ENCODE measurements at places on chromosomes 1 and 21.
A peak's percentile ranks its signal among the peaks of the same experiment; 100 is the strongest.

GRCh38 chr1:238927899-238928298, 458.5 kb upstream of the CHRM3 start:
- no peak for DNase-seq

- DNase-seq = no peak
Observed at GRCh38 chr1:223664106-223664505, 1.4 kb downstream of the CAPN8 start.

DNA sequence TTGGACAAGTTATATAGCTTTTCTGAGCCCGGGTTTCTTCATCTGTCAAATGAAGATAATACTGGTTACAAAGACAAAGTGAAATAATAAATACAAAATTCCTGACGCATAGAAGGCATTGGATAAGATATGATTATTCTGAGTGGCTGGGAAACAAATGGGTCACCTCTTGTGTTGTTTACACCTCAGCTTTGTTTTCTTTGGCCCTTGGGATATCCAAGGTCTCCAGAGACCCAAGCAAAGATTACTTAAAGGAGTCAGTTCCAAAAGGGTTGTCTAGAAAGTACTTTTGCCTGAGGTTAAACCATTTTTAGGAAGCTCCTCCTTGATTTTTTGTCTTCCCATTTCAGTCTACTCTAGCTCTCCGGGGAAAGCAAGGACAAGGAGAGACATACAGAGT, 9.7 kb downstream of the KHDRBS1 start:
- no peak for DNase-seq

DNA sequence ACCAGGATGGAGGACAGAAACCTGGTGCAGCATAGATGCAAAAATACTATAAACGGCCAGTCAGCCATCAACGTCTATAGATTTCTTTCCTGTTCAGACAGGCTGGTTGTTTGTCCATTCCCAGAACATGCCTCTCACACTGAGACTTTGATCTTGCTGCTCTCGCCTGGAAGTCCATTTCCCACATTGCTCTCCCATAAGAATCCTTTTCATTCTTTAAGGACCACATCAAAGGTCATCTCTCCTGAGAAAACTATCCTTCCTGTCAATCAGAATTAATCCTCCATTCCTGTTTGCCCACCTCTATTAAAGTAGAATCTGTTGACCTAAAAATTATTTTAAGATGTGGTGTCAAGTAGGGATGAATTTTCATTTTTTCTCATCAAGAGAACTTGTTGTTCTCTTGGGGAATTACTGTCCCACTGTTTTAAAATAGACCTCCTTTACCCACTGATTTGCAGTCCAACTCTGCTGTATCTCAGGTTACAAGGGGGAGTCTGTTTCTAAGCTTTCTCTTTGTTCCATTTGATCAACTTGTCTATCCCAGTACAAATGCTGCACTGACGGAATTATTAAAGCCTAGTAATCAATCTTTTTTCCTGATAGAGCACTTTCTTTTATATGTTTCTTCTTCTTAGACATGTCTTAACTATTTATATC, 172.7 kb downstream of the PATJ start:
- no peak for DNase-seq

GRCh38 chr1:10888291-10888690, 91.8 kb upstream of the CASZ1 start:
- no peak for DNase-seq

DNA sequence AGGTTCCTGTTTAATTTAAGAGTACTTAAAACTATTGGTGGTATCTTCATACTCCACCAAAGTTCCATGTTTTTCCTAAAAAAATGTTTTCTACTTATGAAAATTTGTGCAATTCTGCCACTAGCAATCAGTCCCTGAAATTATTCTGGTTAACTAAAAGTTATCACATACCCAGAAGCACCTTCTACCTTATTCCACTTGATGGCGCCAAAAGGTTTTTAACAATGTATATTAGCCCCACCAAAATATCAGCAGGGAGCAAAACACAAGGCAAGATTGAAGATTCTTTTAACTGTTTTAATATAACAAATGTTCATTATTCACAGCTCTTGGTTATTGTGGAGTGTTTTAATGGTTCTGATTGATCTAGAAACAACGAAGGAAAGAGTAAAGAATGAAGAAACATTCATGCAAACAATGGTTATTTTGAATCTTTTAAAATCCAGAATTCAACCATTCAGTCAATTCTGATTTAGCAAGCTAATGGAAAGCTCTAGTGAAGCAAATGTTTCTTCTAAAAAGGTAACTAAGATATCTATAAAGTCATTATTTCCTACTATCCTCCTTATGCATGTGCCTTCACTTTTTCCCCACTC, 67.2 kb downstream of the TTLL7 start:
- DNase-seq = peak; percentile 18

GRCh38 chr1:46807046-46807972, 8.5 kb downstream of the CYP4B1 start:
- no peak for DNase-seq

- no peak for DNase-seq
Observed at GRCh38 chr1:119006406-119007279, 18.5 kb upstream of the TBX15 start.

DNA sequence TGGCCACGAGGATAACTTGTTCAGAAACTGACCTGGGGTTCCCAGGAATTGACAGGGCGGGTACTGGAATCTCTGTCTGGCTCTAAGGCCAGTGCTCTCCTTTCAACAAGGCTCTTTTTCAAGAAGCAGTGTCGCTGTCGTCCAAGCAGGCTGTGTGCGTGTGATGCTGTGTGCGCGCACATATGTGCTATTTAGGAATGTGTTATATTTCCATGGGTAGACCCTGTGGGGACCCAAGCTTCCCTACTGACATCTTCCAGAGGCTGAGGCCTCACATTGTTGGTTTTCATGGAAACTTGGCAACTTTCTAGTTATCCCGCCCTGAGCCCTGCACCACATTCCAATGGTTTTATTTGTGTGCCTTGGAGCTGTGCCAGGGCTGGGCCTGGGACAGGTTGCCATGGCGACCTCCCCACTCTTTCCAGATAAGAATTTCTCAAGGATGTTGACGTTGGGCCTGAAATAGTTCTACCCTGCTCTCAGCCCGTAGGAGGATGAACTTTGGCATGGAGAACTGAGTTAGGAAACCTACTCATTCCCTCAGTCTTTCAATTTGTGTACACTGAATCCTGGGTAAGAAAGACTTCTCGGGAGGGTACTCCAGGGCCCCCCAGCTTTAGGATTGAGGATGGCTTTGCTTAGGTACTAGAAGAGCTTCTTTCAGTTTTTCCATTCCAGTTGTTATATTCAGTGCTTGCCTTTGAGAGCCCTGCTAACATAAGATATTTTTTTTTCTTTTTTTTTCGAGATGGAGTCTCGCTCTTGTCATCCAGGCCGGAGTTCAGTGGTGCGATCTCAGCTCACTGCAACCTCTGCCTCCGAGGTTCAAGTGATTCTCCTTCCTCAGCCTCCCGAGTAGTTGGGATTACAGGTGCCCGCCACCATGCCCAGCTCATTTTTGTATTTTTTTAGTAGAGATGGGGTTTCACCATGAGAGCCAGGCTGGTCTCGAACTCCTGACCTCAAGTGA, 38.8 kb upstream of the SRSF10 start:
- DNase-seq = peak; percentile 96

- DNase-seq = no peak
Observed at GRCh38 chr1:14865106-14865505, 266.6 kb downstream of the KAZN start.

- DNase-seq = no peak
Observed at GRCh38 chr1:38533772-38534472, 325.6 kb downstream of the RRAGC start.

DNA sequence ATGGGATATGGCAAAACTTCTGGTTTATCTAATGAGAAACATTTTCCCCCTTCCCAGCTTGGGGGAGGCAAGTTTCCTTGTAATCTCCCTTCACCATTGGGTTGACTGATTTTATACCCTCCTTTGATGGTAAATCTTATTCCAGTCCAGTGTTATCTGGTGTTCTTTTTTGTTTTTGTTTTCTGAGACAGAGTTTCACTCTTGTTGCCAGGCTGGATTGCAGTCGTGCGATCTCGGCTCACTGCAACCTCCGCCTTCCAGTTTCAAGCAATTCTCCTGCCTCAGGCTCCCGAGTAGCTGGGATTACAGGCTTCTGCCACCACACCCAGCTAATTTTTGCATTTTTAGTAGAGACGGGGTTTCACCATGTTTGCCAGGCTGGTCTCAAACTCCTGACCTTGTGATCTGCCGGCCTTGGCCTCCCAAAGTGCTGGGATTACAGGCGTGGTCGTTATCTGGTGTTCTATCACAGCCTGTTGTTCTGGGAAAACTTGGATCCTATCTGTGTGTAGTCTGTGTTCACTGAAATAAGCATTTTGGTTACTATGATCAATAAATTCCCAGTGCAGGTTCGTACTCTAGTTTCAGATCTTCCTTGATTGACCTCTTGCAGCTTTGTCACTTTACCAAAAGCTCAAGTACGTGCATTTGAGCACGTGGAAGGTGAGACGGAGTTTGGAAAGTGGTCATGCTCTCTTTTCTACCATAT, 281.1 kb downstream of the NCAM2 start:
- DNase-seq = no peak

DNA sequence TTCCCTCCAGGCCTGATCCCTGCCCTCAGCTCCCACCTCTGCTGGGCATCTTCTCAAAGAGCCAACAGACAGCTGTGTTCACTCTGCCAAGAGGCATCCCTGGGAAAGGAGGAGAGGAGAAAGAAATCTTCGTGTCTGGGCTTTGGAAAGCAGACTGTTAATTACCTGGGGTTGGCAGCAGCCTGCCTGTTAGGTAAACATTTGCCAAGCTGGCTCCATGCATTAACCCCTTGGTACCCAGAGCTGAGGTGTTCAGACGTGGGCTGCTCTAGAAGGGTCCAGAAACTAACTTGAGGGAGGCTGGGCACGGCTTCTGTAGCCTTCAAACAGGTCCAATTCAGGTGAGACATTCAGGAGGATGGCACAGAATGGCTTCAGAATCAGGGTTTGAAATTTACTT, 8.7 kb upstream of the EXTL1 start:
- no peak for DNase-seq

- no peak for DNase-seq
Observed at GRCh38 chr1:169091480-169091941, 15.0 kb upstream of the ATP1B1 start.

GRCh38 chr1:31669786-31670592, 25.3 kb upstream of the PEF1 start:
- no peak for DNase-seq

- DNase-seq = no peak
Observed at GRCh38 chr1:184956999-184957700, 17.2 kb downstream of the NIBAN1 start.

GRCh38 chr1:66270119-66270812, 263.7 kb upstream of the SGIP1 start:
- DNase-seq = no peak

DNA sequence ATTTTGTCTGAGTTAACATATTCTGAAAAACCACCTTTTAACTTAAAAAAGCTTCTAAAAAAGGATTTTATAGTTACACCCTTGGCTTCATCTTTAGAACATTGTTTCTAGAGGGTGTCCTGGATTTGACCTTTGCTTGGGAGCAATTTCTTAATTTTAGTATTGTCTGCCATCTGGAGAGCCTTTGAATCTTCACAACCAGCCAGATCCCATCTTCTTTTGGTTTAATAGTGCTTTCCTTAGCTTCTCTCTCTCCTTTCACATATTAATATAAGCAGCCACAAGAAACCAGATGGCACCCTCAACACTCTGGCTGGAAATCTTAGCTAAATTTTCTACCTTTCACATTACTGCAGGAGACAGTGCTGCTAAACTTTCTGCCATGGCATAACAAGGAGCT, 76.5 kb upstream of the TSPAN2 start:
- no peak for DNase-seq

DNA sequence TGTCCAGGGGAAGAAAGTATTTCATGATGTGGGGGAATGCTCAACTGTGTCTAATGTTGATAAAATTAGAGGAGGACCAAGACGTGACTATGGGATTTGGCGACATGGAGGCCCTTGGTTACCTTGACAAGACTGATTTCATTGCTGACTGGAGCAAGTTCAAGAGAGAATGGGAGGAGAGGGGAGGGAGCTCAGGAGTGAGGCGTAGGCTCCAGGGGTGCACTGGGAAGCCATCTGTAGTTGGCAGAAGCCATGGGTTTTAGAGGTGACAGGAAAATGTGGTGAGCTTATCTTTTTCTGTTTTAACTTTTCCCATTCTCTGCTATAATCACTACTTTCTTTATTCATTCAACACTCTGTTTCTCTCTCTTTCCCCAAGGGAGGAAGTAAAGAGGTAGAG, 15.8 kb downstream of the UBE4B start:
- no peak for DNase-seq

DNA sequence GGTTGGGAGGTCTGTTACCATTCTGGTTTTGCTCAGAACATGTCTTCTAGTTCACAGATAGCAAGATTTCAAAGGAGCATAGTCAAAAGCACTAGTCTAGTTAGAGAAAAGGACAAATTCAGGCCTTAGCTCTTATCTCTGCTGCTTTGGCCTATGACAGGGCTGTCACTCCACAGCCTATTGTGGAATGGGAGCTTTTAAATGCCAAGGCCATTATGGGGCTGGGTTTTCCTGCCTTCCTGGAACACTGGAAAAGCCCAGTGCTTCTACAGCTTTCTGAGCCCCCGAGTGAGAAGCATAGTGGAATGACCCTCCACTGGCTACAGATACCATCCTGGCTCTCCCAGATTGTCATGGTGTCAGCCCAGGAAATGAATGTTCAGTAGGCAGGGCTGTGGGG, 9.3 kb downstream of the MTFR1L start:
- no peak for DNase-seq

GRCh38 chr1:43757343-43758053, 50.2 kb downstream of the ST3GAL3 start:
- DNase-seq = no peak

- no peak for DNase-seq
Observed at GRCh38 chr1:65208563-65208973, 60.6 kb downstream of the AK4 start.
